ENCODE measurements at places on chromosomes 4 and X. TPM values are rescaled to one million over a fixed set of nuclear protein-coding genes. Genes with fewer than 3 reads are reported as not detected.

DNA sequence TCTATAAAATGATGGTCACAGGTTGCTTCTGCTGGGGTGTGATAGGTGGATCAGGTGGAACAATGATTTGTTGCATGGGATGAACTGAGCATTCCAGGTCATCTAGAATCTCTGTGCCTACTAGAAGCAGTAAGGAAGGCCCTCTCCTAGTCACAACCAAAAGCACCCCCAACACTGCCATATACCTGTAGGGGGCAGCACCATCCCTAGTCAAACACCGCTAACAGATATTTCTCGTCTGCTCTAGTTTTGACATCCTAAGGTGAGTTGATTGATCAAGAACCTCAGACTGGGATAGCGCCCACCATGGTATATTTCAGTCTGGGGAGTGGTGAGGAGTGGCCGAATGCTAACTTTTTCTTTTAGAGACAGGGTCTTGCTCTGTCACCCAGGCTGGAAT, 160.2 kb downstream of the NHS start:
- no peak overlapping the region for H3K27ac ChIP-seq
- H3K4me1 ChIP-seq = no peaks in the 10 kb centered on the region
- peak; percentile 73 for DNase-seq
- no peaks in the 10 kb centered on the region for H3K36me3 ChIP-seq
- no peaks in the 10 kb centered on the region for H3K27me3 ChIP-seq

GRCh38 chrX:74422576-74423288, 1.4 kb downstream of the SLC16A2 start:
- no peaks in the 10 kb centered on the region for H3K27me3 ChIP-seq
- no peaks in the 10 kb centered on the region for H3K36me3 ChIP-seq
- peak overlapping the region; percentile 78 for H3K27ac ChIP-seq
- DNase-seq = peak; percentile 75

DNA sequence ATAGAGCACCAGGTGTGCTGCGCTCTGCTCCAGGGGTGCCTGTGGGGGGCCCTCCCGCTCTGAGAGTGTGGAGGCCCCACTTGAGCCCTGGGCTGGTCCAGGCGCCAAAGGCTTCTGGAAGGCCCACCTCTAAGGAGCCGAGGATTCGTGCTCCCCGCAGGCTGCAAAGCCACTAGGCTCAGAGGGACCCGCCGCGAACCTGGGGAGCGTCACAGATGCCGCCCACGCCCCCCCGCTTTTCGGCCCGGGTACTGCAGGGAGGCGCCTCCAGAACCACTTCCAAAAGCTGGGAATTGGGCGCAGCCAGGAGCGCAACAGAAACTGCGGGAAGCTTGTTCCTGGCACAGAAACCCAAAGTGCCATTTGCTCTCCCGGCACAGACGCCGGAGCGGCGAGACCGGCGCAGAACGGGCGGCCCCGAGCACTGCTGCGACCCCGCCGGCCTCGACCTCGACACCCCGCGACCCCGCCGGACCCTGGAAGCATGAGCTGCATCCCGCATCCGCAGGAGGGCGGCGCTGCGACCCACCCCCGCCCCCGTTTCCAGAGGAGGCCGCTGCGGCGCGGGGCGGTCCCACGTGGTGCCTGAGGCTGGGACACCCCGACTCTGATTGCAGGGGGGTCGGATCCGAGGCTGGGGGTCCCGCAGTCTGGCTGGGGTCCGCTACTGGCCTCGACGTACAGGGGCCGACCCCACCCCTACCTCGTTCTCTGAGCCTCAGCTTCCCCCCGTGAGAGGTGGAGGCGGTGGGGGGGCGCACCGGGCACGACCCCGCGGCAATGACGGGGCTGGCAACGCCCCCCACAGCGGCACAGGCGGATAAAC, 30.8 kb downstream of the CPLX1 start:
- DNase-seq = no peak
- H3K36me3 ChIP-seq = no peaks in the 10 kb centered on the region
- H3K4me3 ChIP-seq = no peak overlapping the region

DNA sequence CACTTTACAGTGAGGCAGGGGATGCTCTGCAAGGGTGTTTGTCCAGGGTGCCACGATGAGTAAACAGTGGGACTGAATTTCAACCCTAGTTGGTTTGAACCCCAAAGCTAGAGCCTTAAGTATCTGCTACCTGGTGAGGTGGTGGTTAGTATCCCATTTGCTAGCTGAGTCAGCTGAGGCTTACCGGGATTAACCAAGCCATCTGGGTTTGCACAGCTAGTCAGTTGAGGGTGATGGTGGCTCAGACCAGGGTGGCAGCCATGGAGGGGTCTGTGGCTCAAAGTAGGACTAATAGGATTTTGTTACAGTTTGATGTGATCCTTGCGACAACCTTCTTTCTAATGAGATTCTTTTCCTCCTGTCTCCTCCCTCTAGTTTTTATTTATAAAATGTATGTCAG, 1.9 kb downstream of the EVC start:
- no peak overlapping the region for H3K27ac ChIP-seq
- H3K4me1 ChIP-seq = peaks cover 14% of the 10 kb centered on the region
- peaks cover 8% of the 10 kb centered on the region for H3K36me3 ChIP-seq
- DNase-seq = no peak
- no peaks in the 10 kb centered on the region for H3K27me3 ChIP-seq

- no peaks in the 10 kb centered on the region for H3K36me3 ChIP-seq
- no peak overlapping the region for H3K27ac ChIP-seq
- DNase-seq = peak; percentile 5
Observed at GRCh38 chrX:25096522-25097045, 80.8 kb upstream of the ARX start.

The CD40LG gene
- not detected for total RNA-seq

The AWAT1 gene
- total RNA-seq = not detected

Data from SJCRH30 (cell line).